ENCODE measurements at places on chromosomes 5 and 9.

DNA sequence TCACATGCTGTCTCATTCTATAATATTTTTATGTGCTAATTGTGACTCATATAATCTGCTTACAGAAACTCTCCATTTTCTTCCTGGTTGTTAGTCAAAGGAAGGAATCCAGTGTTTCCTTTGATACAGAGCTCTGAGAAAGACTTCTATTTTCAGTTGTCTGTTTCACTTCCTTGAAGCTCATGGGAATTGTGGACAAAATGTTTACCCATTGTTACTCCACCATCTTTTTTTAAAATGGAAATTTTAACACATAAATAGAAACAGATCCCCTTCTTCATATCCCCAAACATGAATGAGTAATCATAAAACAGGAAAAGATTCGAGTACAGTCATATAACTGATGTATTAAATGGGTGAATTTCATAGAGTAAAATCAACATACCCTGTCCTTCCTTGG, 42.0 kb upstream of the KCNN2 start:
- DNase-seq: no peak

GRCh38 chr9:75053869-75054268, 25.8 kb upstream of the CARNMT1 start:
- no peak for DNase-seq

DNA sequence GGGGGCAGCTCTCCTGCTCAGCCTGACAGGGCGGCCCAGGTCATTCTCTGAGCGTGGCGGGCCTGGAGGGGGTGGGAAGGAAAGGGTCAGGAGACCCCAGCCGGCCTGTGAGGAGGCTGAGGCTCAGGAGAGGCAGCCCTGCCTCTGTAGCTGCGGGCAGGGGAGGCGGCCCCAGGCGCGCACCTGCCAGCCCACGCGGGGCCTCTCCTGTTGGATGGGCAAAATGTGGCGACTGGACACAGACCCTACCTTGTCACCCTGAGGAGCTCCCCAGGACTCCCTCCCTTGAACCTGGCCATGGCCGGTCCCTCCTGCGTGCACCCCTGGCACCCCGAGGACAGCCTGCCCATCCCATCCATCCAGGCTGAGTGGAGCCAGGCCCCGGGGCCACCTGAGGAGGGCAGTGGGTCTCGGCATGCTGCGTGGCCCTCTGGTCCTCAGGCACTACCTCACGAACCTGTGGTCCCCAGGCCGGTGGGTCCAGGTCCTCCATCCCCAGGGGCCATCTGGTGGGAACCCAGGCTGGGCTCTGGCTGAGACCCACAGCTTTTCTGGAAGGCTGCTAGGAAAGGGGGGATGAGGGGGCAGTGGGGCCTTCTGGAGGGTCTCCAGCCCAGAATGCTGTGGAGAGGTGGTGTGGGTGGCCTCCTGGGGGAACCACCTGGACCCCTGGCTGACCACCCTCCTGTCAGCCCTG, 15.1 kb upstream of the NRARP start:
- DNase-seq: no peak

DNA sequence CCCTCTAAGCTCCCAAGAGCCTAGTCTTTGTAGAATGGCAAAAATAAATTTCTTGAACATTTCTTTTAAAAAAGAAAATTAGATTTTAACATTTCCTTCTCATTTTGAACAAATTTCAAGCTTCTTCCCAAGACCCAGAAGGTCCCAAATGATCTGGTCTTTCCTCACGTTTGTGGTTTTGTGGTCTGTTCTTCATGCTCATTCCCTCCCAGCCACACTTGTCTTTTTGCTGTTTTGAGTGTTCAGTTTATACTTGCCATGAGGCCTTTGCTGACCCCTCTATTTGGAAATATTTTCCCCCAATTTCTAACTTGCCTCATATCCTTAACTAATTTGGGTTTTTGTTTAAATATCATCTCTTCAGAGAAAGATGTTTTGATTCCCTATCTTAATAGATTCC, 133.4 kb upstream of the PAPPA start:
- DNase-seq: no peak

DNA sequence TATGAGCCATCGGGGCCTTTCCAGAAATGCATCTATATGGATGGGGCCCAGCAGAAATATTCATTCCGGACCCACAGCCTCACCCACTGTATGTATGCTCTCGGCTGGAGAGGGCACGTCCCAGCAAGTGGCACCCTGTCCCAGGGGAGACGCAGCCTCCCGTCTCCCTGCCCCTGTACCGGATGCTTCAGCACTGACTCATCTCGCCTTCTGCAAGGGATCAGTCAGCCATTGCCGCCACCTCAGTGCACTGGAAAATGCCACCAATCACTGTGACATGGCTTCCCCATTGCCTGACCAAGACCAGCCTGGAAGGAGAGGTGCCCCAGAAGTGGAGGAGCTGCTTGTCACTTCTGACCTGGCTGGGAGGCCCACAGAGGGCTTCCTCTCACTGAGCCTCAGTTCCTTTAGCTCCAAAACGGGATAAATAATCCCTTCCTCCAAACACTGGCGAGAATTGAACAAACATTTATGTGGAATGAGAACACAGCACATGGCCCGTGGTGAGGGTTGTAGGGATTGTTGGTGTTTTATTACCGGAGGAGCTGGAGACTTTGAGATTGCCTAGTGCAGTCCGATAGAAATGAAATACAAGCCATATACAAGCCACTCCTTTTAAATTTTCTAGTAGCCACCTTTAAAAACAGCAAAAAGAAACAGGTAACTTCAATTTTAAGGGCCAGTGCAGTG, 43.9 kb upstream of the ORM1 start:
- DNase-seq: no peak

- no peak for DNase-seq
These were observed 10.5 kb upstream of the NDST1 start for GRCh38 chr5:150497274-150497988.

DNA sequence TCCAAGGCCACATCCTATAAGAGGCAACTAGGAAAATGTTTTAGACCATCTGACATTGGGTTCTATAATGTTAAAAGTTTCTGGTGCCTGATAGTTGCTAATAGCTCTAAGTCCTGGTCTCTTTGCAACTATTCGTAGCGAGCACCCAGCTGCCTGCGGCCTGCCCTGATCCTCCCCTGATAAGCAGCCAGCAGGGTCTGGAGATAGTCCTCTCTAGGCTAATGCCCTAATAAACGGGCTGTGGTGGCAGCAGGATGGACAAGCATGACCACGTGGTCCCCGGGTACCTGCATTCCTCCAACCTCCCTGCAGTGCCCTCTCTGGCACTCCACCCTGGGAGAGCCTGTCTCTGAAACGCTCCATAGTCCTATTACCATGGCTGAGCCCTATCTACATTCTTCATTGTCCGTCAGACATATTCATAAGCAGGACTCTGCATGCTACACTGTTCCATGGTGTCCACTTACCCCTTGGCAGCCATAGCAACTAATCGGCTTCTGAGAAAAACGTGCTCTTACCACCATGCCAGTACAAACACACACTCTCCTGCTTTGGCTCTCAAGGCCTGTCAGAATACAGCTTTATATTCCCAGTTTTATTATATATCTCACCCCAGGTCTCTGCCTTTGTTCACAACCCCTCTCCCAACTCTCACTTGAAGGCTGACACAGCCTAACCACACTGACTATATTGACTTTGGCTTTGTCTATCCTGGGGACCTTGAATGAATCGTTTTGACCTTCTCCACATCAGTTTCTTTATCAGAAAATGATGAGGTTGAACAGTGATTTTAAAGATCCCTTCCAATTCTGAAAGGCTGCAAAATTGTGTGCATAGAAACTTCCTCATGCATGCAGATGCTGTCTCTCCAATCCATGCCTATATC, 49.9 kb upstream of the DAPK1 start:
- DNase-seq: peak; percentile 45

DNA sequence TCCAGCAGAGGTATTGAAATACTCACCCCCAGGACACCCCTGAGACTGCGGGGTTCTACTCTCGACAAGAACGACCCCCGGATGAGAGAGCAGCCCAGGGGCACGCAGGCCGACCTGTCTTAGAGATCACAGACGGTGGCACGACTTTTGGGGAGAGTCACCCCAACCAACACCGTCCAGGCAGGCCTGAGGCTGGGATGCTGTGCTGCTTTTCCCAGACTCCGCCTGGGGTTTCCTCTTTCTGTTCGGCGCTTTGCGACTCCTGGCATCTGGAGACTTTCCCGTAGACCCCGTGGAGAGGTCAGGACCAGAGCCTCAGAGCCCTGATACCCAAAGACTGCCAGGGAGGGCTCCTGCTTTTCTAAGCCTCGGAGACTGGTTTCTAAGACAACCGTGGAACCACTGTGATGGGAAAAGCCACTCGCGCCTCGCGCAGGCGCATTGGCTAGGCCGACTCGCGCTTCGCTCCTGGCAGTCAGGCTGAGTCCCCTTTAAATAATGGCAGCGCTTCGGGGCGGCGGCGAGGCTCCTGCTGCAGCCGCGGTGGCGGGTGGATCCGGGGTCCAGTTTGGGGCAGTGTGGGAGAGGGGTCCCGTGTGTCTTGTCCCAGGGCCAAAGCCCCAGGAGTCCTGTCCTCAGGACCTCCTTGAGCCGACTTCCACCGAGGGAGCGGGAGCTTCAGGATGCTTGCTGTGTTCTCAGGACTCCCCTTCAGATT, 484.0 kb downstream of the SPATA31A7 start:
- DNase-seq: no peak

DNA sequence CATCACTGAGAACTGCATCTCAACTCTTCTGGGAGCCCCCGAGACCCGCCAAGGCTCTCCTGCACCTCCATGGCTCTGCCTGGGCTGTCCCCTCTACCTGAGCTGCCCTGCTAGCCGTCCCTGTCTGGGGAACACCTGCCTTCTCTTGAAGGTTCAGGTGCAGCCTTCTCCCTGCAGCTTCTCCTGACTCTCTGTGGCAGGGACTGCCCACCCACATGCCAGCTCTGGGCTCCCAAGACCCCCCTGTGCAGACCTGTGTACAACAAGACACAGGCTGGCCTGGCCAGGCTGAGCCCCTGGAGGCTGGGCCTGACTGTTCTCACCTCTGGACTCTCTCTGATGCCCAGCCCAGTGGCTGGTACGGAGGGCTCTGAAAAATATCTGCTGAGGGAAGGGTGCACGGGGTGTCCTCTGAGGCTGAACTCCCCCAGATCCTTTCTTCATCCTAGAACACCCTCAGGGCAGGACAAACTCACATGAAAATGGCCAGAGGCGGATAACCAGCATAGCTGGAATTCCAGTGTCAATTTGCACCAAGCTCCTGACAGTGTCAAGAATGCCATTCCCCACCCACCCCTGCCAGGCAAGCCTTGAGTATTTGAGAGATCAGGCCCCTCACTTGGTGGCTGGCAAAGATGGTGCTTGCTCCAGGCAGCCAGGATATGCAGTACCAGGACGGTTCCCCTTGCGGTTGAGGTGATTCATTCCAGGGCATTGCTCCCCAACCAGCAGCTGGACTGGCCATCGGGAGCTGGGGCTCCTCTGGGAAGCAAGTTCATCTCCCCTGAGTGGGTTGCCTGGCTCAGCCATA, 40.9 kb upstream of the SLC25A51 start:
- no peak for DNase-seq
